ENCODE measurements at places on chromosomes 4 and X.
A peak's percentile ranks its signal among the peaks of the same experiment; 100 is the strongest.

- DNase-seq: no peak
Observed at GRCh38 chrX:153761863-153762262, 2.2 kb upstream of the PLXNB3 start.

GRCh38 chr4:24515698-24516097, 68.7 kb downstream of the DHX15 start:
- no peak for DNase-seq

DNA sequence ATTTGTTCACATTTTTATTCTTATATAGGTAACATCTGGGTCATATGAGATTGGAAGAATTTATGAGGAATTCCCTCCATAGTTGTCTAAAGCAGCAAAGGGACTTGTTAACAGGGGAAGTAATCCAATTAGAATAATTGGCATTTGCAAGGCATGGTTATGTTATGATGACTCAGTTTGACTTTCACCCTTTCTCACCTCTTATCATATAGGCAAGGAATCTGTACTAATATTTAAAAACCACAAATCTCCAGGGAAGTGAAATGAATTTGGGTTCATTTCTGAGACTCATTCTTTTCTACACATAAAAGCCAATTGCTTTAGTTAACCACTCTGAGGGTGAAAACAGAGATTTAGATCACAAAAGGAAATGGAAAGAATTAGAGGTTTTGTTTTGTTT, 281.5 kb upstream of the DKK2 start:
- no peak for DNase-seq

DNA sequence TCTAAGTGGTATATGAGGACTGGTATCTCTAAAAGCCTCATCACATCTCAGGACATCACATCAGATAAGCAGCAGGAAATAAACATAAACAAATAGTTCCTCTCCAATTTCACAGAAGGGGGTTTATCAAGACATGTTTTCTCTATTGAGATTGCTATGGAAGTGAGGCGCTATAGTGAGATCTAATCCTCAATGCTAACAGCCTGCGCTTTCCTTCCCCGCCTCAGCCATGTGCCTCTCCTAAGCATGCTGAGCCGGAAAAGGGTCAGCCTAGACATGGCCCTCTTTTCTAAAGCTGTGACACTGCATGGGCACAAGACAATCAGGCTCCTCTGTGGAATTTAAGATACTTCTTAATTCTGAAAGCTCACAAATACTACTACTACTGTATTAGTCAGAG, 286.1 kb downstream of the INPP4B start:
- DNase-seq: no peak

DNA sequence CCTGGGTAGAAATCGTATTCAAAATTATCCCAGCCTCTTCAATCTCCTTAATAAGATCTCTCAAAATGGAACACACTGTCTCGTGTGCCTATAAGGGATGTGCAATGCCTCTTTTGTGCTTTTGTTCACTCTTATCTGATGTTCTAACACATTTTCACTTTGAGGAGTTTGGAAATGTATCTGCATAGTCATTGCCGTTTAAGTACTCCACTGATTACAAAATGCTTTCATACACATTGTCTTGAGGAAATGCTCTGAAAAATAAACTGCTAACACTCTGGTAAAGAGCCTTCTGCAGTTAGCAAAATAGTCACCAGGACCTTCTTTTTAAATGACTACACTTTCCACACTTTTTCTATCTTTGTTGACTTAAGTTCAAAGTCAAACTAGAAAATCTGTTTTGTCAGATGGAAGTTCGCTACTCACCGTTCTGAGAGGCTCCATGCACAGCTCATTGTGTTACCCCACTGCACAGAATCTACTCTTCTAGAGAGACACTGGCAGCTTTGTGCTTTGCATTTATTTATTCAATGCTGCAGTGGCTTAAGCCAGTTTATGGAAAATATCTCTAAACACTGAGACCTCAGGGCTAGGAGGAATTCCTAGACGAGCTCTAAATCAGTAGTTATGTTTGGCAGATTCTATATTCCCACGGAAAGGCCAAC, 159.0 kb downstream of the CHIC2 start:
- DNase-seq: no peak

- no peak for DNase-seq
Observed at GRCh38 chr4:40461879-40462278, 126.7 kb downstream of the CHRNA9 start.

DNA sequence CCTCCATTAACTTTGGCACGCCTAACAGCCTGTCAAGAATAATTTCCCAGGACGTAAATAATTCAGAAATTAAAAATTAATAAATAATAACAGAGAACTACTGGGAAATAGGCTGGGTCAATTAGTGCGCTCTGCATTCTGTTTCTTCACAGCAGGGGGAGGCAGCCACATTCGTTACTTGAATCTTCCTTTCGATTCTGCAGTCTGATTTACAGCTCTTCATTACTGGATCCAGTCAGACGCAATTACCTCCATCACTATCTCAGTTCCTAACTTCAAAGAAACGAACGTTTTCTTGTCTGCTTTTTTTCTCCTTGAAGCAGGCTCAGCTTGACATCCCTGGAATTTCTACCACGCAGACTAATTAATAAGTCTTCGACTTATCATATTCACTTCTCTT, 9.0 kb upstream of the RPL34 start:
- no peak for DNase-seq

DNA sequence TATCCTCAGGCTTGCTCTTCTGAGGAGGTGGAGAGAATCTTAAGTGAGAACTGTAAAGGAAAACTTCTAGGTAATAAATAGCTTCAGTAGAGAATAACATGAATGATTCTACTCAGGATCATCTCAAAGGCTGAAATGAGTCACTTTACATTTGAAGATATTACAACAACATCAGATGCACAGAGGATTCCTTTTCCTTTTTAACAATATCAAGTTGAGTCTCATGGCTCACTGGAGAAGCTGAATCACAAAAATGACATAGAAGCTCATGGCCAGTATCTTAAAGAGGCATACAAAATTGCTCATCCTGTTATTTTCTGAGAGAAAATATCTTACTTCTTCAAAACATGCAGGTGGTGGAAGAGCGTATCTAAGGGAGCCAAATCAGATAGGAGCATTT, 72.5 kb upstream of the EMCN start:
- no peak for DNase-seq

- DNase-seq: no peak
Observed at GRCh38 chrX:96576368-96576767, 108.3 kb upstream of the DIAPH2 start.

- DNase-seq: no peak
Observed at GRCh38 chr4:7161721-7162214, 30.6 kb upstream of the SORCS2 start.

GRCh38 chr4:181909368-181909767, 333.8 kb upstream of the TENM3 start:
- no peak for DNase-seq

- peak; percentile 45 for DNase-seq
Observed at GRCh38 chr4:15805583-15806517, 27.7 kb downstream of the CD38 start.

DNA sequence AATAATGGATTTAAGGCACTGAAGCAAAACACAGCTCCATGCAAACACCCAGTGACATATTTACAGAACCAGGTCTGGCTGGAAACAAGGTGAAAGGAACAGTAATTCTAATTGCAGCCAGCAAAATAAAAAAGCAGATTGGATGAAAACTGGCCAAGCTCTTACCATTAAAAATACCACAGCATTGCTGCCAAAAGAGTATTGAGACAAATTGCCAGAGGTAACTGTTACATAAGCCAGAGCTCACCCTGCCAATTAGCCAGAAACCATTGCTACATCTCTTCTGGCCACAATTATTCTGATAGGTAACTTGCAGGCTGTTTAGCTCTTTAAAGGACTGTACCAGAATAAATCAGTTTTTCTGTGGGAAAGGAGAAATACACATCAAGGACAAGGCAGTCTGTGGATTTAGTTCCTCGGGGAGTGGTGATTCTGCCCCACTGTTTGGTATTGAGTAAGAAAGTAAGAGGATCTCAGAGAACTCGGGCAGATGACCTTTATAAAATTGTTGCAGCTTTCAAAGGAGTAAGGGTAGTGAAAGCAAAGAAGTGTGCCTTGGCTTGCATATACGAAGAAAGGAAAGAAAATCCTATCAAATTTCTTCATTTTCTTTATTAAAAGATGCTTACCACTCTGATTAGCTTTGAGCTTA, 369.5 kb downstream of the PPP3CA start:
- peak; percentile 13 for DNase-seq

DNA sequence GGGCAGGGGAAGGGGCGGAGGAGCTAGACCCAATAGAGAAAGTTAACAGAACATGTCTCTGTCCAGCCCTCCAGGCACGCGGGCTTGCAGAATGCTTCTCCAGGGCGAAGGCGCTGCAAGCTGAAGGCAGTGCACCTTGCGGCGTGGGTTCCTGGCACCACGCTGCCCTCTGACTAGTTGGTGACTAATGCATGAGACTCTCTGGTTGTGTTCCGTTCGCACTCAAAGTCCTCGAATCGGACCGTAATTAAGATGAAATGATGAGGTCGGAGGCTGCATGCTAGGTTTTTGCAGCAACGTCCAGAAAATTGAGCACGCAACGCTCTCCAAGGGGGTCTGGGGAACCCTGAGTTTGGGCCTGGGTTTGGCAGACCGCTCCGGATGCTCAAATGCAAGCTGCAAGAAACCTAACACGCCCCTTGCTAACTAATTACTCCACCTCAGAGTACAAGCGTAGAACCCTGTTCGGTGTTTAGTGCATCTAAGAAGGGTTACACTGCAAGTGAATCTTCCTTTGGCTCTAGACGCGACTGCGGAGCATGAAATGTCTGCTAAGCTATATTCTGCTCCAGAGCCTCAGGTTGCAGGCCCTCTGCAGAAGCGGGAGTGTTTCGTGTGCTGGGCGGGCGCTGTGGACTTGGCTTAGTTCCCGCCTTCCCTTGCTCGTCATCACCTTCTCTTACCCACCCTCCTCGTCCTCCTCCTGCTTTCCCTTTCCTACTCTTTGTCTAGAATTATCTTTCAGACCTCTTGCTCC, 57.1 kb upstream of the NKAP start:
- no peak for DNase-seq

- DNase-seq: peak; percentile 24
Observed at GRCh38 chr4:56871371-56871866, 36.3 kb upstream of the REST start.

DNA sequence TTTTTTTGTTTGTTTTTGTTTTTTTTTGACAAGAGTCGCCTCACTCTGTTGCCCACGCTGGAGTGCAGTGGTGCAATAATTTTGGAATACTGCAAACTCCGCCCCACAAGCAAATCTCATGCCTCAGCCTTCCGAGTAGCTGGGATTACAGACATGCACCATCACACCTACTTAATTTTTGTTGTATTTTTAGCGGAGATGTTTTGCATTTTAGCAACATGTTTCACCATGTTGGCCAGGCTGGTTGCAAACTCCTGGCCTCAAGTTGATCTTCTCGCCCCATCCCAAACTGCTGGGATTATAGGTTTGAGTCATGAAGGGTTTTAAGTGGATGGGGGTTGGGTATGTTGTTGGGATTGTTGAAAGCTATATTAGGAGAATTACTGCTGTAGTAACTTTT, 270.9 kb upstream of the LCORL start:
- no peak for DNase-seq

GRCh38 chr4:55636656-55636999, 530 bp upstream of the NMU start:
- DNase-seq: no peak

GRCh38 chr4:17103231-17103630, 204.8 kb upstream of the LDB2 start:
- no peak for DNase-seq

DNA sequence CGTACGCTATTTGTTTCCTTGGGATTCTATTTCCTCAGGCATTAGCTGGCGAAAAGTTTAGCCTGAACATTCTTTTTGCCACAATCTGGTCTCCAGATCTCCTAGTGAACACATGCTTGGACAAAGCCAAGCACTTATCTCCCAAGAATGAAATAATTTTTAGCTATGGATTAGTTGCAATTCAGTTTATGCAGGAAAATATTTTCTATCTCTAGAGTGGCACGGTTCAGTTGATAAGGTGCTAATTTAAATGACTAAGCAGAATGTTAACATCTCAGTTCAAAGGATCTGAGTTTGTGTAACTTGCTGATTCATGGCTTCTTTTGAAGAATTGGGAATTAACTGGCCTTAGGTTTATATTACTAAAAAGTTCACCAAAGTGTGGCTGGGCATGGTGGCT, 58.1 kb upstream of the JADE1 start:
- no peak for DNase-seq
